Stimulated activated CD8-positive, alpha-beta memory T cell treated with anti-CD3 and anti-CD28 coated beads, Interleukin-2, amount 100 ng/mL, for 48 hours (primary cell): ENCODE measurements at places on chromosomes 1 and 21.
A peak's percentile ranks its signal among the peaks of the same experiment; 100 is the strongest.

DNA sequence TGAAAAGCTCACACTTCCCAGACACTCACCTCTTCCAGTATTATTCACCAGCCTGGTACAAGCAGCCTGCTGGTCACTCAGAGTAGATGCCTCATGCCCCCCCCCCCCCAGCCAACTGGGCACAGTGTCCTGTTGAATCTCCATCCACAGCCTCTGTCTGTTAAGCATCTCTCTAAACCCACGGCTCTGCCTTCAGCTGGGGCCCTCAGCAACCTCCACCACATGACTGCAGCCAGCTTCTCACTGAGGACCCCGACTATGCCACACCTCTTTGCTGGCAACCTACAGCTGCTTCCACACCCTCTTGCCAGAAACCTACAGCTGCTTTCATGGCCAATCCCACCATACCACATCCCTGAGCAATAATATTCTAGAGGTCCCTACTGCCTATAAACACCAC, 113.1 kb downstream of the RHOU start:
- DNase-seq: no peak

DNA sequence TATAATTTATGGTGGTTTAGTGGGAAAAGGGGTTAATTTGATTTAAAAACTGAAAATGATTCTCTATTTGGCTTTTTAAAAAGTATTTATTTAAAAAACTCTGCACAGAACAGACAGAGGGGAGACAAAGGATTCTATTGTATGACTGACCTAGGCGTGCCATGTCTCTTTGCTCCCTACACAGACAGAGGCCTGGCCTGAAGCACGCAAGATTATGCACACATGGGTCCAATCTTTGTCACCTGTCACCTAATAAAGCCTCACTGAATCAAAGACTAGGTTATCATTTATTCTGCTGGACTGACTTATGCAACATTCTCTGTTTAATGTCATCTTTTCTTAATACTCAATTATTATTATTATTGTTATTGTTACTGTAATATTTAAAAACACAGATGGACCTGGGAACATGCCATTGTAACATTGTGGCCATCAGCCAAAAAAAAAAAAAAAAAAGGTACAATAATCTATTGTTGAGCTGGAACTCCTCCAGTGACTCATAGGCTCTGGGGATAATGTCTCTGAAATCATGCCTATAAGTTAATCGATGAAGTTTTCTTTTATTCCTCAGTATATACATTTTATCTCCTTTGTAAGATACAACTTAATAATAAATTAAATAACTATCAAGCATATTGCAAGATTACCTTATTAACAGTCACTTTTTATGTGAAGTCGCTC, 112.1 kb downstream of the RUNX1 start:
- no peak for DNase-seq

DNA sequence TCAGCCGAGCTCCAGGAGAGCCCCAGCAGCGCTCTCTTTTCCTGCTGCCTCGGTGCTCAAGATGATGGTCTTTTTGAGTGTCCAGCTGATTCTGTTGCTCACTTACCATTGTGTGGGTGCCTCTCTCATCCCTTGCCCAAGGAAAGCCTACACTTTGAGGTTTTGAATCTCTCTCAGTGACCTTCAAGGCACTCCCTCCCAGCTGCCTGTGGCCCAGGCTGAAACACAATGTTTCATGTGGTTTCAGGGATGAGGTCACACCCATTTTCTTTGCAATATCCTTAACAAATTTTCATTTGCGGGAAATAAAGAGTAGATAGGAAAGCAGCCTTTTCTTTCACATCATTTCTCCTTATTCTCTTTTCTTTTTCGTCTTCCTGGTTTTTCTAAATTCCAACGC, 12.6 kb upstream of the MRPS14 start:
- DNase-seq: no peak

DNA sequence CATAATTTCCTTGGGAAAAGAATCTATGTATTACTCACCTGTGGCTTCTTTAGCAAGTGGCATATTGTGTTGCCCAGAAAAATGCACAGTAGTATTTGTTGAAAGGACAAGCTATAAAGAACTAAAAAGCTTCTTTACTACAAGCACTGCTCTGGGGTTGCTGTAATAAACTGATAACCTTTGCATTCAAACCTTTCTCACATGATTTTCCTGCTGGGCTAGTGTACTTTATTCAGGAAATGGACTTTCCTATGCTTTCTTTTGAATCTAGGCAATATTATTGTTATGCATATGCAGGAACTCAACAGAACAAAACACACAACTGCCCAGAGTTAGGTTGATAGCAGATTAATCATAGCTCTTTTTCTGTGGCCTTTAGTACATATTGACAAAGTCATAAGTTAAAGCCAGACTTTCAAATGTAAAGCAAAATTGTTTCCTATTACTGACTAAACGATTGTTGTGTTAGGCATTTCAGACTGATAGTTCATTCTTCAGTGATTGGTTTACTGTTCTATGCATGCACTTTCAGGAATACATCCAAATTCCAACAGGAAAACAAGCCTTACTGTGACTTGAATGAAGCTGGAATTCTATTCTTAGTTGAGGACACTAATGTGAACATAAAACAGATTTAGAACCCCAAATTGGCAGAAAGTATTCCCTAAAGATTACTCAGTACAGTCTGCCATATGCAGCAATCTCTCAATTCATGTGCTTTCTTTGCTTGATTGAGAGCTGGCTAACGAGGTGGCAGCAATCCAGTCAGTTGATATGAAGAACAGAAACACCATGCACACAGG, 564.3 kb upstream of the NEGR1 start:
- DNase-seq: no peak

- DNase-seq: no peak
Measured at GRCh38 chr1:46342084-46342656, 1.6 kb downstream of the NSUN4 start.

DNA sequence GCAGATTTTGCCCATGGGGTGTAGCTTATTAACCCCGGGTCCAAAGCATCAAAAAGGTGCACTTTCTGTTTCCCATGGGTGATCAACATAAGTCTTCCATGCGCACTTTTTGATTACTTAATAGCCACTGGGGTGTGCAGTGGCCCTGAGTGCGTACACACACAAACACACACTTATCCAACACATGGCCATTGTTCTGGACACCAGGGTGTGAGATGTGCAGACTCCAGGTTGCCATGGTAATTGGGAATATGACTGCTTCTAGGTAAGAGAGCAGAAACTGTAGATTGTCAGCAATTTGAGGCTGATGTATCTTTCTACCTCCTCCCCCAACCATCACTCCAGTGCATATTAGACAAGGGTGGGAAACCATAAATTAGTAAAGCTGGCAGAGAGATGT, 68.8 kb downstream of the MAB21L3 start:
- no peak for DNase-seq

- no peak for DNase-seq
Measured at GRCh38 chr1:236119943-236120484, 22.3 kb upstream of the GPR137B start.

- no peak for DNase-seq
Measured at GRCh38 chr1:147851149-147851548, 51.4 kb upstream of the GJA8 start.

- DNase-seq: no peak
Measured at GRCh38 chr21:32739946-32740345, 12.1 kb upstream of the SYNJ1 start.

- DNase-seq: peak; percentile 43
Measured at GRCh38 chr1:211352985-211353515, 26.4 kb downstream of the TRAF5 start.

DNA sequence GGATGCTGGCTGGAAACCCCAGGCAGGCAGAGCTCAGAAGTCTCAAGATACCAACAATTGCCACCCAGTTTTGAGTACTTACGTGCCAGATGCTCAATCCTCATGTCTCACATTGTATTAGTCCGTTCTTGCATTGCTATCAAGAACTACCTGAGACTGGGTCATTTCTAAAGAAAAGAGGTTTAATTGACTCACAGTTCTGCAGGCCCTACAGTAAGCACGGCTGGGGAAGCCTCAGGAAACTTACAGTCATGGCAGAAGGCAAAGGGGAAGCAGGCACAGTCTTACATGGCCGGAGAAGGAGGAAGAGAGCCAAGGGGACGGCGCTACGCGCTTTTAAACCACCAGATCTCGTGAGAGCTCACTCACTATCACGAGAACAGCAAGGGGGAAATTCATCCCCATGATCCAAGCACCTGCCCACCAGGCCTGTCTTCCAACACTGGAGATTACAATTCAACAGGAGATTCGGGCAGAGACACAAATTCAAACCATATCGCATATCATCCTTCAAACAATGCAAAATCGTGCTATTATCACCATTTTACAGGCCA, 58.0 kb downstream of the KAZN start:
- no peak for DNase-seq

- DNase-seq: no peak
Measured at GRCh38 chr1:86061551-86061990, 95.0 kb downstream of the COL24A1 start.

GRCh38 chr1:78619446-78619802, 824 bp upstream of the IFI44L start:
- DNase-seq: no peak

DNA sequence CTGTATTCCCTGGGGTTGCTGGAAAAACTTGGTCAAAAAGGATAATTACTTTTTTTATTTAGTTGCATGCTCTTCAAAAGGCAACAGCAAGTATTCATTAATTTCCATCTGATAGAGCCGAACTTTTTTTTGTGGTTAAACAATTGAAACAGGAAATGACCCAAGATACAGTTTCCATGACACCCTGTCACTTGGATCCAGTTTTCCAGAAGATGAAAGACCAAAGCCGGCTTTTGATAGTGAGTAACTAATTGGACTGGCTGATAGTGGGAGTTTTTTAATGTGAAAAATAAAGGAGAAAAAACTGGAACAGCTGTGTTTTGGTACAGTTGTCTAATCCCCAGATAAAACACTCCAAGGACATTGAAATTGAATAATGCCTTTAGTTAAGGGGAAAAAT, 33.0 kb downstream of the CACHD1 start:
- no peak for DNase-seq

- DNase-seq: no peak
Measured at GRCh38 chr1:205037539-205037938, 5.5 kb upstream of the CNTN2 start.

DNA sequence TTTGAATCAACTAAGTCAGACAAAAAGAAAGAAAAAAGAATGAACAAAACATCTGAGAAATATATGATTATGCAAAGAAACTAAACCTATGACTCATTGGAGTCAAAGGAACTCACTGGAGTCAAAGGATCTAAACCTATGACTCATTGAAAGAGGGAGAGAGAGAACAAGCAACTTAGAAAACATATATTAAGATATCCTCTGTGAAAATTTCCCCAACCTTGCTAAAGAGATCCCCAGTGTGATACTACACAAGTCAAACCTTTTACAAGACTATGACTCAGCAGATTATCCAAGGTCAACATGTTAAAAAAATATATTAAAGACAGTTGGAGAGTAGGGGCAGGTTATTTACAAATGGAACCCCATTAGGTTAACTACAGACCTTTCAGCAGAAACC, 1538.3 kb downstream of the NCAM2 start:
- no peak for DNase-seq

DNA sequence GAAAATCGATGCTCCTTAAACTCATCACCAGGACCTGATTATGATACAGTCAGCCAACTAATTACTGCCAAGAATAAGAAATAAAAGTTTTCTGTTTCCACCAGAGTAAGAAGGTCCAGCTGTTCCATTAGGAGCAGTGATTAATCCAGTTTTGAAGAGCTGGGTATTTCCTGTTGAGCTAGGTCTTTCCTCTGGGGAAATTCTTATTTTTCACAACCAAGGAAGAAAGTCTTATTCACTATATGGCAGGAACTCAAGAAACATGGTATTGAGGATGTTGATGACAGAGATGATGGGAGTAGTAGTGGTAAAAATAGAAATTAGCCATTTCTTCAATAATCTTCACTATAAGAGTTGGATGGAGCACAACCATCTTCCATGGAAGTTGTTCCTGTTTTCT, 374.6 kb upstream of the RUNX1 start:
- DNase-seq: no peak

DNA sequence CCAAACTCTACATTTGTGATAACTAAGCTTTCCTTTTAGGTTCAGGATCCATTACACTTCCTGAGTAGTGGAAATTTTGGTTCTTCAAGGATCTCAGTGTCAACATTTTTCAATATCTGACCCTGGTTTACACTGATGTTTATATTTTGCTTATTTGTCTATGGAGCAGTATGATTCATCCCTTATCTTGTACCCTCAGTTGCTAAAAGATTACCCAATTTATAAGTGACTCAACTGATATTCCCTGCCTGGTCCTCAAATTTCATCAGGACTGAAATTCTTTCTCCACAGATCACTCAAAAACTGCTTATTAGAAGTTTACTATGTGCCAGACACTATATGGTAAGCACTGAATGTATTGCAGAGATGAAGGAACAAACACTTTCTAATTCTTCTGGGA, 139.1 kb upstream of the CHRM3 start:
- no peak for DNase-seq

DNA sequence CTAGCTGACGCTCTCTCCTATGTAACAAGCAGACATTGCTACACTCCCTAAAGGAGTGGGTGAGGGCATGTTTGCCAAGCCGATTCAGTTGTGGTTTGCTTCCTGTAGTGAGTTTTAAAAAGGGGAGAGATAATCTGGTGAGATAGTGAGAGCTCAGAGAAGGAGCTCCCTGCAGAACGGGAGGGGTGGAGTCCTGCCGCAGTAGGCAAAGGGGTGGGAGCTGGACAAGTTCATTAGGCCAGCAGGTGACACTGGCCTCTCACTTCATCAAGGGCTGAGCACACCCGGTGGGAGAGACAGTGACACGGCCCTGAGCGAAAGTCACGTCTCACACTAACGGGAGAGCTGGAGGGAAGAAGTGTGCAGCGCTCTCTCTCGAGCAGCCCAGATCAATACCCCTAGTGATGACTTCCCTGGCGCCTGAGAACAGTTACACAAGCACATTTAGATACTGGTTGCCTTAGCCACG, 144.0 kb upstream of the CD34 start:
- DNase-seq: no peak

- no peak for DNase-seq
Measured at GRCh38 chr1:21762022-21762404, 20.9 kb downstream of the USP48 start.

DNA sequence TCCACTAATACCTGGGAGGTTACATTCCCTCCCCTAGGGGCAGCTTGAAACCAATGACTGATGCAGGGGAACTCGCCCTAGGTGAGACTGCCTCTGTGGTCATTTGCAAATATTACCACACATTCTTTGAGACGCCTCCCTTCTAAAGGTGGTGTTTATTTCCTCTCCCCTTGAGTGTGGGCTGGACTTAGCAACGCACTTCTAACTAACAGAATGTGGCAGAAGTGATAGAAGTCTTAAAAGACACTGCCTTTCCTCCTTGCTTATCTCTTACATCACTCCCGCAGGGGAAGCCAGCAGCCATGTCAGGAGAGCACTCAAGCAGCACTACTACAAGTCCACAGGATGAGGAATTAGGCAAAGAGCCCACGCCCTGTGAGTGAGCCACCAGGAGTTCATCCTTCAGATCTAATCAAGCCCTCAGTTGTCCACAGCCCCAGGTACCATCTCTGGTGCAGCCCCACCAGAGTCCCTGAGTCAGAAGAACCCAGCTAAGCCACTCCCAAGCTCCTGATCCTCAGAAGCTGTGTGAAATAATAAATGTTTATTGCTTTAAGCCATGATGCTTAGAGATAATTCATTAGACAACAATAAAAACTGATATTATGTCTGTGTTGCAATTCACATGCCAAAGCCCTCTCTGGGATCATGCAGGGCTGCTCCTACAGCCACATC, 14.8 kb upstream of the MATN1 start:
- DNase-seq: no peak

GRCh38 chr1:188128761-188129160, 1300.0 kb downstream of the PLA2G4A start:
- DNase-seq: no peak
